ENCODE measurements at places on chromosomes 7 and 10.

- DNase-seq: no peak
Measured at GRCh38 chr10:20877986-20878983, 18.8 kb downstream of the NEBL start.

DNA sequence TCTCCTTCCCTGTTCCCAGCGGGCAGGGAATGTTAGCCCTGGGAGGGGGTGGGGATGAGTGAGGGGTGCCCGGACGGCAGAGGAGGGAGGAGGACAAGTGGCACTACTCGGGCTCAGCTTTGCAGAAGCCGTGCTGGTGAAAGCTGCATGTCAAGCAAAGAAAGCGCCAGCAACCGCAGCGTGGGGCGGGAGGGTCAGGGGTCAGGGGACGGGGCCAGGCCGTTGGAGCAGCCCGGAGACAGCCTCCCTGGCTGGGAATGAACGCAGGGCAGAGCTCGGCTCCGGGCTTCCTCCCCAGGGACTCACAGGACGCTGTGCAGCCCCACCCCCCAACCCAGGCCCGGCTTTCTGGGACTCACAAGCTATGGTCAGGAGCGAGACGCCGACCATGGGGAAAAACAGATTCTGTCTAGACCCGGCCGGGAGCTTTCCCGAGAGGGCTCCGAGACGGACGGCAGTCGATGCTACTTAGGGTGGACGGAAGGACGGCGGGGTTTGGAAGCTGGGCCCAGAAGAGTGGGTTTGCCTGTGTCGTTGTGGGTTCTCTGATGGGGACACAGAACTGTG is 113.4 kb downstream of the VIPR2 start:
- no peak for DNase-seq

DNA sequence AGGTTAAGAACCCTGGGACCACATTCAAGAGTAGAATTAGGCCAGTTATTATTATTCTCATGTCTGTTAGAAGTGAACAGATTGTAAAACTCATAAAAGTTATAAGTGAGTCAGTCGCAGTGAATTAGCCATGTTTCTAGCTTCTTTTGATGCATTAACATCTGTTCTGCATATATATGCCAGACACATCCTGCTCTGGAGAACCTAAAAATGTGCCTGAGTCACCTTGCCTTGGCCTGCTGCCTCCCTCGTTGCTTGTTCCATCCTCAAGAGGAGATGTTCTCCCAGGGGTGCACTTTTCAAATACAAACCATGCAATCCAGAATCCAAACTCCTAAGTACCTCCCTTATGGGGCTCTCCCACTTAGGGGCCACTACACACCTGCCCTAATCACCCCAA is 14.8 kb downstream of the TSPAN12 start:
- DNase-seq: no peak

DNA sequence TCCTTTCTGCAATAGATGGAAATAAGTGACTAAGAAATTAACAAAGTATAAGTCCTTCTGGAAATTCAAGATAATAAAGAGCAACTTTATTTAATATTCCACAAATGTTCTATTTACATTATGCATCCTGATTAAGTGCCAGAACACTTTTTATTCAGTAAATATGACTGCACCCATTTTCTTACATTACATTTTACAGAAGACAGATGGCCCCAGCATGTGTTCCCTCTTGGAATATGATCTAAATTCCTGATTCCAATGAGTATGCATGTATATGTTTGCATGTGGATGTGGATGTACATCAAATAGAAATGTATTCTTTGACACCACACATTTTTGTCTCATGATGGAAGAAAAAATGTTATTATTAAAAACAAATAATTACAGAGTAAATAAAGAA is 628.7 kb upstream of the SEMA3D start:
- no peak for DNase-seq

DNA sequence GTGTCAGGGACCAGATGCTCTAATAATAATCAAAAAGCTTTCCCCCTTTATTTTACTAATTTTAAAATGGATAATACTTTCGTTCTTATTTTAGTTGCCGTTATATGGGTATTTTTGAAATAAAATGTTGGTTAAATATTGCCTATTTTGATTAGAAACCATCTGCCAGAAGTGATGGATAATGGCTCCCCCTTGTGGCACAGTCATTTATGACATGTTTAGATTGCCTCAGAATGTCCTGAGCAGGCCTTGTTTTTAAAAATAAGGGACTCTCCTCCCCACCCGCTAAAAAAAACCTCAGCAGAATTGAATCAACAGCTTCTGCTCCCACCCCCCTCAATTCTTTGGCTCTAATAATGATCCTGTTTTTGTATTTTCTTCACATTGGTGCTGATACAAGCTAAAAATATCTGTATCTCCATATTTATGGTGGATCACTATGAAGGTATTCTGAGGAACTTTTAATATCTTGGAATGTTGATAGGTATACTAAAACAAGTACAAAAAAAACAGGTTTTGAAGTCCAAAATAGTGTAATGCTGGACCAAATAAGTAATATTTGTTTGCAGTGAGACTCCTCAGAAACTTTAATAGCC is 38.8 kb downstream of the TMEM60 start:
- peak; percentile 63 for DNase-seq

DNA sequence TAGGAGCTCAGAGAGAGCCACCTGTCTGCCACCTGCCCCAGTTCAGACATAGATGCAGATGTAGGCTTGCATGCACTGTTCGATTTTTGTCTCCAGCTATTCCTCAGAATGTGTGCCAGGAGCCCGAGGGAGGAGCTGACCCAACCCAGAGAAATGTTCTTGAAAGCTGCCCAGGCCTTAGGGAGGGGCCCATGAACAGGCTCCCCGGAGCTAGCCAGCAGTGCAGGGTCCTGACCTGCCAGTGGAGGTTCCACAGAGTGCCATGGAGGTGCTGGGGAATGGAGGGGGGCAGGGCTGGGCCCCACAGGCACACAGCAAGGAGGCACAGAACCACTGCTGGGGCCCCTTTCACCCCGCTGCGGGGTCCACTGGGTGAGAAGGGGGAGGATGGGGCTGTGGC is 29.6 kb upstream of the SFRP5 start:
- no peak for DNase-seq

DNA sequence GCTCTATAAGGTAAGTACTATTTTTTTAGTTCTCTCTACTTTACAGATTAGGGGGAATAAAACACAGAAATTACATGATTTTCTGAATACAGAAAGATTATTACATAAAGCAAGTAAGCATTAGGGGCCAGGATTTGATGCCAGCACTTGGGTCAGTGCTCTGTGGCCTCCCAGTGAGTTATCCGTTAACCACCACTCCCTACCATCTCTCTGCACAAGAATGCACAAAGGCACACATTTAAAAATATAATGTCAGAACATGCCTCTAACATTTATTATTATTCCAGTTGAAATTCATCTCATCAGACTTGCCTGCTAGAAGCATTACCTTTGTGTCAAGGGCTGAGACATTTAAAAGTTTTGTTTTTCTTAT is 59.0 kb downstream of the MET start:
- DNase-seq: no peak

GRCh38 chr7:122886357-122887081 is at the start of gene CADPS2:
CADPS2 (minus strand) TSS chr7:122886460; CDS start chr7:122886337, 123 bp downstream.
- DNase-seq: no peak

GRCh38 chr10:93313798-93314197 is 168.3 kb downstream of the MYOF start:
- DNase-seq: no peak

DNA sequence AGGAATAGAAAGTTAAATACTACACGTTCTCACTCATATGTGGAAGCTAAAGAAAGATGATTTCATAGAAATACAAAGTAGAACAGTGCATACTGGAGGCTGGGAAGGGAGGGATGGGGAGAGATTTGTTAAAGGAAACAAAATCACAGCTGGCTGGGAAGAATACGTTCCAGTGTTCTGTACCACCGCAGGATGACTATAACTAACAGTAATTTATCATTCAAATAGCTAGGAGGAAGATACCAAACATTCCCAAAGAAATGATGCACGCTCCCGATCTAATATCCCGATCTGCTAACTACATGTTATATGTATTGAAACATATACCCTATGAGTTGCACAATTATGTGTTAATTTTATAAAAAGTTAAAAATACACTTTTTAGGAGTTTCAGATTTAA is 162.3 kb downstream of the ZMYND11 start:
- DNase-seq: no peak

DNA sequence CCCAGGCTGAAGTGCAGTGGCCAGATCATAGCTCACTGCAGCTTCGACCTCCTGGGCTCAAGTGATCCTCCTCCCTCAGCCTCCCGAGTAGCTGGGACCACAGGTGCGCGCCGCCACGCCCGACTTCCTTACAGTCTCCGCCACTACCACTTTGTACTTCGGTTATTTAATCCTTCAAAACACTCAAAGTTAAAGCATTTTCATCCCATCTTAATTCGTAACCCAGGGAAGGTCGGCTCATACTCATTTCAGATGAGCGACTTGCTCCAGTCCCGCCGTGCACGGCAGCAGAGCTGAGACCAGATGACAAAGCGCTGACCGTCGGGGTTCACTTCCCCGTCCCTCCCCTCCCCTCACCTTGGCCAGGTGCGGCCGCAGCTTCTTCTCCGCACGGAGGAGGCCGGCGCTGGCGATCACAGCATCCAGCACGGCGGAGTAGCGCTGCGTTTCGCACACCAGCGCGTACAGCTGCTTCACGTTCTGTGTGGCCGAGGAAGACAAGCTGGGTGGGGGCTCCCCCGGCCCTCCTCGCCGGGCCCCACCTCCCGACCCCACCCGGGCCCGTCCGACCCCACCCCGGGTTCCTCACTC is 457 bp downstream of the NSUN5 start:
- DNase-seq: no peak

- DNase-seq: no peak
Measured at GRCh38 chr10:48446785-48447184, 140.3 kb downstream of the MAPK8 start.

- DNase-seq: no peak
Measured at GRCh38 chr7:100247152-100247757, 27.5 kb downstream of the PVRIG start.

DNA sequence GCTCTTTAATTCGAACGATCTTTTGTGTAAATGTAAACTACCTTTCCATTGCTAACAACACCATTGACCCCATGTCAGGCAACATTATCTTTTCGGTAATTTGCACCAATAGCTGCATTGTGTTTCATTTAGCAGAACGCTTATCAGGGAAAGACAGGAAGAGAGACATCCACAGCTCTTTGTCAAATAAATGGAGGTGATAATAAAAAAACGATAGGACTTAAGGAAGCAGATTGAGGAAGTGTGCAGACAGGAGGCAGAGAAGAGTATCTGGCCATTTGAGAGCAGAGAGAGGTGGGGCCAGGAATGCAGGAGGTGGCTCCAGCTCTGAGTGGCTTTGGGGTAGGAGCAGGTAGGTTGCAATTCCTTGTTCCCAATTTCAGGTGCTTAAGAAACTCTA is 37.5 kb upstream of the ADARB2 start:
- DNase-seq: no peak

- no peak for DNase-seq
Measured at GRCh38 chr7:13241416-13241815, 554.0 kb downstream of the ARL4A start.

- DNase-seq: no peak
Measured at GRCh38 chr7:52705768-52706167, 329.7 kb upstream of the POM121L12 start.

- no peak for DNase-seq
Measured at GRCh38 chr7:23350466-23350865, 51.3 kb downstream of the MALSU1 start.

DNA sequence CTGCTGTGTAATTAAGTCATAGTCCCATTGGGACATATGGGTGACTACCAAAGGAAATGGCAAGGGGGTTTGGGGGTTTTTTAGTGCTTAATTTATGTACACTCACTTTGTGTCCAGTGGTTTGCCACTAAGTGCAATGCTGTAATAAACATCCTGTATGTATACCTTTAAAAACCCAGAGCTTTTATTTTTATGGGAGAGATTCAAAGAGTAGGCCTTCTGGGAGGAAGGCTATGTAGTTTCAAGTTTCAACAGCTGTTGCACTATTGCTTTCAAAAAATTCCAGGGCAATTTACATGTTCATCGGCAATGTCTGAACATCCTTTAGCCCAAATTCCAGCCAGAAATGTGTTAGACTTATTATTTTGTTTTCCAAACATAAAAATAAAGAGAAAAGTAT is 744.7 kb downstream of the XPNPEP1 start:
- DNase-seq: no peak

DNA sequence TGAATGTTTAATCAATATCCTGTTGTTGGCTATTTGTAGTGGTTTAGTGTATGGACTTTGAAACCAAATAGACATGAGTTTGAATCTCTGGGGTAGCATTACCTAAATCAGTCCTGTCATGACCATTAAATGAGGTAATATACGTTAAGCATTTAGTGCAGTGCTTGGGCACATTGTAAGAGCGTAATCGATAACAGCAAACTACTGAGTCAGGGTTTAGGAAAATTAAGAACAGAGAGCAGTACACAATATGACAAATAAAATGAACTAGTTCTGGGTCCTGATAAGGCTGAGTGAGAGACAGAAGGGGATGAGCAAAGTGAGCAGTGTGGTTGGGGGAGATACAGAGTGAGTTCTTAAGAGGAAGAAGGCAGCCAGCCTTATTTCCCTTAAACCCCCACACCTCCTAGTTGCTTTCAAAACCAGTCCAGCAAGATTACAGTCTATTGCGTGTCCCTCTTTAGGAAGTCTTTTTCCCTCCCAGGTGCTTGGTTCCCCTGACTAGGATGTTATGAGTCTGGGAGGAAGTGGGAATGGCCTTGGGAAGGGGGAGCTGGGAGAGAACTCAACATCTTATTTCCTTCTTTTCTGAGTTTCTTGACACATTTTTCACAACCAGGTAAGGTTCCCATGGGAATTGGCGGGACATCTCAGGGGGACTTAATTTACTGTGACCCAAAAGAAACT is 171.0 kb downstream of the SND1 start:
- DNase-seq: no peak

DNA sequence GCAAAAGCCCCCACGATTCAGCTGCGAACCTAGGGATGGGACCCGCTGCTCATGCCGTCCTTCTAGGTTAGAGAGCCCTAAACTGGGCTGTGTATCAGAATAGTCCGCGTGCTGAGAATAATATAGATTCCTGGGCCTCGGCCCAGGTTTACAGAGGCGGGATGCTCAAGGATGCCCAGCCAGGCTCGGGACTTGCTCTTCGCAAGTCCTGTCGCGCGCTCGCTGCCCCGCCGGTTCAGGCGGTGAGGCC is 266 bp upstream of the STMP1 start:
- DNase-seq: no peak

- DNase-seq: no peak
Measured at GRCh38 chr7:147833970-147834369, 756.6 kb upstream of the C7orf33 start.

Data from Jurkat, Clone E6-1 (cell line).